ENCODE measurements at places on chromosomes 6 and 20.

- no peak for DNase-seq
These were observed 314.6 kb downstream of the THBS2 start for GRCh38 chr6:168939041-168939440.

DNA sequence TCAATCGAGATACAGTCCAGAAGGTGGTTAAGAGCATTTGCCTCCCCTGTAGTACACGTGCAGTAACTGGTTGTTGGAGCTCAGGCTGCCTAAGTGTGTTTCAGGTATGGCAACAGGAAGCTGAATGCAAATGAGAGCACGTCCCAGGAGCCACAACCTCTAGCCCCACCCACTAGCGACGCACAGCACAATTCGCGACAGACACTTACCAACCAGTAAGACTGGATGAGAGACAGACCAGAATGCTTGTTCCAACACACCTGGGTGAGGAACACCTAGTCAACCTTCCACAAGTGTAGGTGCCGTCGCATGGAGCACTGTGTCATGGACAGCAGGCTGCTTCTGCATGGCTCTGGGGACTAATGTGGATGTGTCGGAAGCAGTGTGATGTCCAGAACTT is 7.2 kb upstream of the SERPINB1 start:
- DNase-seq = peak; percentile 87

GRCh38 chr6:68738039-68738438 is 103.0 kb downstream of the ADGRB3 start:
- no peak for DNase-seq

DNA sequence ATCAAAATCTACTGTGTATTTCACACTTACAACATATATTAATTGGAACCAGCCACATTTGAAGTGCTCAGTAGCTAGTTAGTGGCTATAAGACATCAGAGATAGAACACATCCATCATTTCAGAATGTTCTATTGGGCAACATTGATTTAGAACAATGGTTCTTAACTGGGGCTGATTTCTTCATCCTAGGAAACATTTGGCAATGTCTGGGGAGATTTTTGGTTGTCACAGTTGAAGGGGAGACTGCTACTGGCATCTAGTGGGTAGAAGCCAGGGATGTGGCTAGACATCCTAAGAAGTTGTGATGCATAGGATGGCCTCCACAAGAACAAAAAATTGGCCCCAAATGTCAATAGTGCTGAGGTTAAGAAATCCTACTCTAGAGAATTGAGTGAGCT is 132.5 kb downstream of the OLIG3 start:
- no peak for DNase-seq

- peak; percentile 53 for DNase-seq
These were observed 47.1 kb upstream of the ENTPD6 start for GRCh38 chr20:25148181-25148981.
